ENCODE measurements at places on chromosomes 2 and 18.

DNA sequence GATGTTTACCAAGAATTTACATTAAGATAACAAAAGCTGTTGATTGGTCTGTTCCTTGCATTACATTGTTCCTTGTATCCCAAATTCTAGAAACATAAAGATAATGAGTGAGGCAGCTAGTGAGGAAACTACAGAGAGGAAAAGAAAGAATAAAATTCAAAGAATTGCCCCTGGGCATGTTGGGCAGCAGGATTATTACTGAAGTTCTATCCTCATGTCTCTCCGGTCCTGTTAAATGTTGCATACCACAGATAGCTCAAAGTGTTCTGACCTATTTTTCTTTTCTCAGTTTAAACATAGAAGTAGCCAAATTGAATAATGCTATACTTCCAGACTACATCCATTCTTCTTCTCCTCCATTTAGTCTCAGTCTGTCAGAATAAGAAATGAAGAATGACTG lies 58.2 kb upstream of the DYNC1I2 start:
- DNase-seq: no peak

DNA sequence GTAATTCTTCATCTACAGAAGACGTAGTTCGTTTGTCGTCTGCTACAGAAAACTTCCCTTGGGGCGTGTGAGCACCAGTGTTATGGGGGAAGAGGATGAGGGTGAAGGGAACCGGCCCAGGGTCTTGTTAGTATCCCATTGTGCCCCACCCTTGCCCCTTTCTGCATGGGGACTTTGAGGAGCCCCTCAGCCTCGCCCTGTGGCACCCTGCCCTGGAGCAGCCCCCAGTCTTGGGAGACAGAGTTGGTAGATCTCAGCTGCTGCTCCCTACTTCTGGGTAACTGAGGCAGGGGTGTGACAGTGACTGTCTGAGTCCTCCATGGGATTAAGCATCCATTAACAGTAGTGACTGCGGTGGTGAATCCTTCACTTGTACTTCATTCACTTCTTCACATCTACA lies 50.1 kb downstream of the RNF144A start:
- DNase-seq: no peak

- no peak for DNase-seq
These were observed 232.5 kb downstream of the MYT1L start for GRCh38 chr2:2098458-2099167.

GRCh38 chr2:70697603-70698383 lies 70.2 kb downstream of the ADD2 start:
- no peak for DNase-seq

DNA sequence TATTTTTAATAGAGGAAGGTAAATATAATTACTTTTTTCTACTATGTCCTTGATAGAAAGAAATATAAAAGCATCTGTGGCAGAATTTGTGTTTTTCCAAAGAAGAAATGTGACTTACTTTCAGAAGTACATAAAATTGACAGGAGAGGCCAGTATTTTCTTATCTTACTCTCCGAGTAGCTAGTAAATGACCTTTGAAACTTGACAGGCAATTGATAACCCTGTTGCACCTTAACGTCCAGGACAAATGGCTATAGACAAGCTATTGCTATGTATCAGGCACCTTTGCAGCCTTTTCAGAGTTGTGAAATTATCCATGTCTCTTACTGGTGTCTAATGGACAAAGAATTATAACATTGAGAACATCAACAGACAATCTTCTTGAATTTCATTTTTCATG lies 63.0 kb upstream of the TNFRSF11A start:
- no peak for DNase-seq

DNA sequence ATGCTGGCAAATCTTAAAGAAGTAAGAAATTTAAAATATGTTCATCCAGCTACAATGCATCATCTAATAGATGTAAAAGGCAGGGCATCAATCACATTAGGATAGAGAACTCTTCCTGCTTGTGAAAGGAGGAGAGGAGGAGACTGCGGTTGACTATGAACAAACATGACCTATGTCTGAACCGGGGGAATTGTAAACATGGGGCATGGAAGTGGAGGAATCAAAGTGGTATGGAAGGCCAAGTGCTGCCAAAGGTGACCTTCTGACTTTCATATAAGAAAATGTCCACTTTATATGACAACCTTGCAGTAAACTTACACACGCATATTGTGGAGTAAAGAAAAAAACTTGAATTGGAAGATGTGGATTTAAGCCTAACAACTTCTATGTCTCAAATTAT lies 20.0 kb upstream of the SLC8A1 start:
- DNase-seq: no peak

DNA sequence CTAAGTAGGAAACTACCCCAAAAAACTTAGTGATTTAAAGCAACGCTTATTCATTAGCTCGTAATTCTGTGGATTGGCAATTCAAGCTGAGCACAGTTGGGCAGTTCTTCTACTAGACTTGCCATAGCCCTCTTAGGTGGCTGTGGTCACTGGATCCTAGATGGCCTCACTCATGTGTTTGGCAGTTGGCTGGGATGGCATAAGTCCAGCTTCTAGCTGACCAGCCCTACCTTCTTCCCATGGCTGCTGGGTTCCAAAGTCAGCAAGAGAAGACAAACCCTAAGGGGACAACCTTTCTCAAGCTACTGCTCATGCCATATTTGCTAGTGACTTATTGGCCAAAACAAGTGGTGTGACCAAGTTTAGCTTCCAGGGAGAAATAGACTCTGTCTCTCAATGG lies 95.3 kb downstream of the COPS8 start:
- DNase-seq: no peak

- DNase-seq: no peak
These were observed 379.9 kb downstream of the NBAS start for GRCh38 chr2:15181092-15181745.

- no peak for DNase-seq
These were observed 636.3 kb upstream of the ZEB2 start for GRCh38 chr2:145156199-145156598.

GRCh38 chr18:55275039-55275901 lies 312.7 kb downstream of the TCF4 start:
- no peak for DNase-seq

- no peak for DNase-seq
These were observed 185.5 kb downstream of the MYCN start for GRCh38 chr2:16125614-16126516.

- DNase-seq: no peak
These were observed 31.5 kb upstream of the ASNSD1 start for GRCh38 chr2:189629531-189630453.

DNA sequence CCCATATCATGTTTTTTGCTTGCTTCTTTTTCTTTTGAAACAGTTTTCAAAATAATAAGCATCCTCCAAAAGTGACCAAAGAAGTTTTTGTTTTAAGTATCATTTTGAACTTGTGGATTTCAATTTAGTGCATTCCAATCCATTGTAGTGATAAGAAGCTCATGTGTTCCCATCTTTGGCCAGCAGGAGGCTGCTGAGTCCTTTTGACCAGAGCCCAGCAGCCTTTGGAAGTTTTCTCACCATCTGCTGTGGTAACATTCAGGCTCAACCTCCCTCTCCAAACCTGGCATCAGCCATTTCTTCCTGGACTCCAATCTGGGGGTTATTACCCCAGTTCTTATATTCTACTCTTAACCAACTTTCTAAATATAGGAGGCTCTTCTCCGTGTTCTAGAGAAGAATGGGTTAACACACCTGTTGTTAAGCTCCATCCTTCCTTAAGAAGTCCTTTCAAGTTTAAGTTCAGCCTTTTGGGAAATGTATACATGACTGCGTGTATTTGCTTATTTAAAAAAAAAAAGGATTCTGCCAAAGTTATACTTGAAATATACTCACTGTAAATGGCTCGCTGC lies 39.0 kb upstream of the MAL start:
- DNase-seq: no peak

- DNase-seq: no peak
These were observed 55.5 kb downstream of the PRKCE start for GRCh38 chr2:45707006-45707405.

- DNase-seq: no peak
These were observed 41.8 kb downstream of the TMEM163 start for GRCh38 chr2:134676960-134677359.

GRCh38 chr2:278927-279320 lies 9.0 kb downstream of the ALKAL2 start:
- DNase-seq: no peak

DNA sequence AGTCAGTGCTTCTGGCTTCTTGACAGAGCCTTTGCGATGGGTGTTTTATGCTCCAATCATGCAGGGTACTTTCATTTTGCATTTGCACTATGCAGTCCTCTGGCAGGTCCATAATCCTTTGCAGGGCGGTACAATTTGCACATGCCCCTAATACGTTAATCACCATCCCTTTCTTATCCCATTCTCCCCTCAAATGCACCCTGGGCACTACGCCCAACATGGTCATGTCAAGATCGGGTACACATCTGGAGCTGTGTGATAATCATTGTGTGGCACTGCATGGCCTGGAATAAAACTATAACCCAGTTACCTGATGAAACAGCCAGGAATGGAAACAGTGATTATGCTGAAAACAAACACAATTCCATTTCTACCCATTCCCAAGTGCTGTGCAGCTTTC lies 27.7 kb downstream of the LOXHD1 start:
- DNase-seq: no peak

- no peak for DNase-seq
These were observed 39.8 kb upstream of the EVA1A start for GRCh38 chr2:75600461-75601011.

DNA sequence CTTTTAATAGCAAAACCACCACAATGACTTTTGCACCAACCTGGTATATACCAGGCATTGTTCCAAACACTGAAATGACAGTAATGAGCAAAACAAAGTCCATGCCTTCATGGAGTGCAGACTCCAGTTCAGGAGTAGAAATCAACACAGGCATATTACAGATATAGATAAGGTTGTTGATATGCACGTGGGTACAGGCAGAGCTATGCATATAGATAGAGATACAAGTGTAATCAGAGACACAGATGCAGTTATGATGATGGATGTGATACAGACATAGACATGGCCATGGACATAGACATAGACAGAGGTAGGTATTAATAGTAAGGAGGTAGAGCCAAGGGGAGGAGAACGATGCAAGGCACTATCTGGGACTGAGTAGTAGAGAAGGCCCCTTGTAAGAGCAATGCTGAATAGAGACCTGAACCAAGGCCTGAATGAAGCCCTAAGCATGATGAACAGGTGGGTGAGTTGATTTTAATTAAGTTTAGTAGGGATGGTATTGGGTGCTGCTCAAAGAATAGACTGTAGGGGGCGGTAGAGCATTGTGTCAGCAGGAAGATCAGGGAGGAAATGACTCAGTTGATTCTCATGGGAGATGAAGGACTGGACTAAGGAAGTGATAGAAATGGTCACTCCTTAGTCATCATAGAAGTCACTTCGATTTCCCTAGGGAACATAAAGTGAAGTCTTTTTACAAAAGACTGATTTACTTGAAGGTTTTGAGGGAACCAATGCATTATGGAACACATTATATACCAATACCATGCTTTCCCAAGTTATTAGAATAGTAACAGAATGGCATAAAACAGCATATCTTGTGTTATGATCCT lies 39.4 kb downstream of the CMPK2 start:
- no peak for DNase-seq

DNA sequence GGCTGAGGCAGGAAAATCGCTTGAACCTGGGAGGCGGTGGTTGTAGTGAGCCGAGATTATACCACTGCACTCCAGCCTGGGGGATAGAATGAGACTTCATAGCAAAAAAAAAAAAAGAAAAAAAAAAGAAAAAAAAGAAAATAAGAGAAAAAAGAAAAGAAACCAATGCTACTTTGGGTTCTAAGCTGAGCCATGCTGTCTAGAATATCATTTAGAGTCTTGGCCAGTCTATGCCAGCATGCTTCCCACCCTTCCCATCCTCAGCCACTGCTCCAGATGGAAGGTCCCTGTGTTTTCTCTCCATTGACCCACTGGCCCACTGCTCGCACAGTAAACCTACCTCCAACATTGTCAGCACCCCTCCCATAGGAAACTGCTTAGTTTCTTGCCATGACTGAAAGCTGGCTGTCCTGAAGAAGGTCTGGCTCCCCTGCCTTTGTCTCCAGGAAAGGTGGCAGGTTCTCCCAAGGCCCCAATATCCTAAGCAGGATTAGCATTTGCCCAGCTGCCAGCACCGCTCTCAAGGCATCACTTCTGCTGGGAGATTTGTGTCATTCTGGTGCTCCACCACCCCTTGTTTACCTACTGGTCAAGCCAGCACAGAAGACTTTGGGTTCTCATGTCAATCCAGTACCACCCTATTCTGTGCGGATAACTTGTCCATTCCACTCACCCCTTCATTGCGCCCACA lies 47.3 kb upstream of the PAPOLG start:
- no peak for DNase-seq

DNA sequence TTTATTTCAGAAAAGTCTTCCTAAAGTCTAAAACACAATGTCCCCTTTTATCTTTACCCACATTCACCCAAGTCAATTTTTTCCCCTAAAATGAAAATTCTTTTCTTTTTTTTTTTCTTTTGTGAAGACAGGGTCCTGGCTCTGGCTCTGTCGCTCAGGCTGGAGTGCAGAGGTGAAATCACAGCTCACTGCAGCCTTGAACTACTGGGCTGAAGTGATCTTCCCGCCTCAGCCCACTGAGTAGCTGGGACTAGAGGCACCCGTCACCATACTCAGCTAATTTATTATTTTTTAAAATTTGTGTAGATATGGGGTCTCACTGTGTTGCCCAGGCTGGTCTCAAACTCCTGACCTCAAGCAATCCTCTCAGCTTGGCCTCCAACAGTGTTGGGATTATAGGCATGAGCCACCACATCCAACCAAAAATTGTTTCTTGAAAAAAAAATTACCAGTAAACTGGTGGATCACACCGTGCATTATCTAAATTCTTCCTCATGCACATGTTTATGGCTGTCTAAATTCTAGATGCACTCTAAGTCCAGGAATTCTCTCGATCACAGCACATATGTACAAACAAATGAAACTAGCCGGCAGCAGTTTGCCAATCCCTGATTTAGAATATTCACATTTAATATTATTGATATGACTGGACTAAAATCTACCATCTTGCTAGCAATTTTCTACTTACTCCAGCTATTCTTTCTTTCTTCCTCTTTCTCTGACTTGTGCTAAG lies 56.8 kb downstream of the OLA1 start:
- no peak for DNase-seq

GRCh38 chr2:201500534-201500933 lies 49.0 kb downstream of the STRADB start:
- DNase-seq: no peak

- no peak for DNase-seq
These were observed 94.7 kb downstream of the ANKRD44 start for GRCh38 chr2:197215748-197216360.

GRCh38 chr2:137221797-137222492 lies 456.6 kb downstream of the THSD7B start:
- no peak for DNase-seq

GRCh38 chr2:1727101-1727771 lies 17.1 kb downstream of the PXDN start:
- DNase-seq: no peak

- DNase-seq: no peak
These were observed 977.4 kb downstream of the TMEM182 start for GRCh38 chr2:103739186-103739585.
